NCI-H1436 treated with DMSO at 0.1 percent for 48 hours (cell line): ENCODE measurements at places on chromosomes 1 and 21.

DNA sequence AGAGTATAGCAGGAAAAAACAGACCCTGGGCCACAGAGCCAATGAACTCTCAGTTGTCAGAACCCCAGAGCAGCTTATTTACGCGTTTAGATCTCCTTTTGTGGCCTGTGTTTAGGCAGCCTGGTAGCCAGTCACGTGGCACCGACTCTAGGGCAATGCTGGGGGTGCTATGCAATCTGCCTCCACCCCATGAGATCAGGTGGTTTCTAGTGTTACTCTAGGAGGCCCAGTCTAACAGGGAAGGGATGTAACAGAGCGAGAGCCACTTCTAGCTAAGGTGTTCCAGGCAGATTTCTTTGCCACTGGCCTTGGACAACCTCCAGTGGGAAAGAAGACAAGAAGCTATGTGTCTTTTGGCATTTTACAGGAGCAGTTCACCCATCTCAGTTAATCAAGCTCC lies 12.0 kb upstream of the A3GALT2 start:
- no peak for DNase-seq

- no peak for DNase-seq
Observed at GRCh38 chr1:115467196-115467595, 129.1 kb upstream of the NGF start.

- peak; percentile 88 for DNase-seq
Observed at GRCh38 chr1:219523411-219523810, 89.5 kb downstream of the ZC3H11B start.

DNA sequence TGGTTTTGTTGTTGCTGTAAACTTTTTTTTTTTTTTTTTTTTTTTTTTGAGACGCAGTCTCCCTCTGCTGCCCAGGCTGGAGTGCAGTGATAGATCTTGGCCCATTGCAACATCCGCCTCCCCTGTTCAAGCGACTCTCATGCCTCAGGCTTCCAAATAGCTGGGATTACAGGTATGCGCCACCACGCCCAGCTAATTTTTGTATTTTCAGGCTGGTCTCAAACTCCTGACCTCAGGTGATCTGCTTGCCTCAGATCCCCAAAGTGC lies 78.9 kb upstream of the SLC45A1 start:
- no peak for DNase-seq

DNA sequence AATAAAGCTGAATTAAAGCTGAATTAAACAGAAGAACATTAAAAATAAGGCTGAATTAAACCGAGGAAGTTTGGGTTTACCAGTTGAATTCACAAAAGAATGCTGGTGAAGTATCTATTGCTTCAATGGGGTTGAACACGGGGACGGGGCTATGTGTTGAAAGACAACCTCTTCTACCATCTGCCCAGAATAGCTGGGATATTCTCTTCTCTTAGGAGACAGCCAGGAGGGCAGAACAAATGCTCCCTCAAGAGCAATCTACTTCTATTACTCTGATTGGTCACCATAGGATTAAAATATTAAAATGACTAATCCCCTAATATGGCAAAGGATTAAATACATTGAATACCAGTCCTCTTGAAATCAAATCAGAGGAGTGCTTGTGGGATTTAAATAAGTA lies 68.4 kb downstream of the LPGAT1 start:
- DNase-seq, result no peak

DNA sequence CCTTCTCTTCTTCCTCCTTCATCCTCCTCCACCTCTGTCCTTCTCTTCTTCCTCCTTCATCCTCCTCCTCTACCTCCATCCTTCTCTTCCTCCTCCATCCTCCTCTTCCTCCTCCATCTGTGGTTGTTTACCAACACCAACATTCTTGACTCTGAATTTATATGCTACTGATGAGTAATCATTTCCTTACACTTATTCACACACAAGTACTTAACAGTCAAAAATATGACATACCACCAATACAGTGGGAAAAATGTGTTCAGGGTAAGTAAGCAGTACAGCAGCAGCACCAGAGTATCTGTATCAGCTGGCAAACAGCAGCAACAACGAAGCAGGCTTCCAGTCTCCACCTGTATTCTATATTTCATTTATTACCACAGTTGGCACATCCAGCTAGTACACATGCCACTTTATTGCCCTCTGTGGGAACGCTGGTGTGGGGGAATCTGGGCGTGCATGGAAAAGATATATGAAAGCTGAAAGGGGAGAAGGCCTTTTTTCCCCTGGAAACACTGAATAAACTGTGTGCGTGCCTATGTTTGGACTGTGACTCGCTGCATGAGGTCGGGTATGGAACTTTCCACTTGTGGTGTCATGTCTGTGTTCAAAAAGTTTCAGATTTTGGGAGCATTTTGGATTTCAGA lies 16.0 kb downstream of the ADSS2 start:
- no peak for DNase-seq

DNA sequence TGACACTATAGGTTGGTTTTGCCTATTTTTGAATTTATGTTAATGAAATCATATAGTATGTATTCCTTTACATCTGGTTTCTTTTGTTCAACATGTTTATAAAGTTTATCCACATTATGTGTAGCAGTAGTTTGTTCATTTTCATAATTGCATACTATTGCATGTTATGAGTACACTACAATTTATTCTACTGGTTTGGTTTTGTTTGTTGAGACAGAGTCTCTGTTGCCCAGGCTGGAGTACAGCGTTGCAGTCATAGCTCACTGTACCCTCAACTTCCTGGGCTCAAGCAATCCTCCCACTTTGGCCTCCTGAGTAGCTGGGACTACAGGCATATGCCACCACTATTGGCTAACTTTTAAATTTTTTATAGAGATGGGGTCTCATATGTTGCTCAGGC lies 21.0 kb downstream of the RAD54L start:
- DNase-seq, result no peak

GRCh38 chr1:206809504-206810084 lies 37.3 kb upstream of the IL10 start:
- no peak for DNase-seq

- DNase-seq, result no peak
Observed at GRCh38 chr1:99963041-99963795, 6.6 kb upstream of the SLC35A3 start.

- no peak for DNase-seq
Observed at GRCh38 chr1:55746710-55747109, 531.5 kb upstream of the USP24 start.

DNA sequence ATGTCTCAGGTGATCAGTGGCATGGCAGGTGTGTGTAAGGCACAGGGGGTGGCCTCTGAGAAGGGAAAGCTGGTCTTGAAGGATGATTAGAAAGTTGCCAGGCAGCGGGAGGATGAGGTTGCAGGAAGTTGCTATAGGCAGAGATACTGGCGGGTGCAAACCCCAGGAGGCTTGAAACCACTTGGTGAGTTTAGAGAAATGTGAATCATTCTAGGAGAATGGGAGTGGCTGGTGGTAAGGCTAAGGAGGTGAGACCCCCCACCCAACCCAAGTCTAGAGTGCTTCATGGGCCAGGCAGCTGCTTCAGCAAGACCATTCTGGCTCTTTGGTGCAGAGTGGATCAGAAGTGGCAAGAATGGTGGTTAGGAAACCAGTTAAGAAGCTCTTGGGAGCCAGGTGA lies 9.0 kb downstream of the SH2D2A start:
- no peak for DNase-seq

- DNase-seq, result no peak
Observed at GRCh38 chr1:15858672-15859372, 11.3 kb downstream of the SPEN start.

DNA sequence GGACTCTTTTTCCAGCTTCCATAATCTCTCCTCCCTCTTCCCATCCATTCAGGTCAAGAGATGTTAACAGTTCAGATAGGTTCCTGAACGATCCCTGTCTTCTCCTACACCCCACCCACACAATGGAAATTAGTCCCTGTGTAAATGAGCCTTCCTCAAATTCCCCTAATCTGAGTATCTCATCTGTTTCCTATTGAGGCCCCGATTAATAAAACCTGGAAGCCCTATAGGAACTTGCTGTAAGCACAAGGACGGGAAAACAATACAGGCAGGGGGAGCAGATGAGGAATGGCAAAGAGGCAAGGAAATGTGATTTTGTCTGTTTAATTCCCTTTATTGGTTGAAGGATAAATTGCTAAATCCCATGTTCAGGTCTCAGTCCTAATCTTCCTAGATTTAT lies 7.1 kb upstream of the GPX7 start:
- DNase-seq, result no peak

DNA sequence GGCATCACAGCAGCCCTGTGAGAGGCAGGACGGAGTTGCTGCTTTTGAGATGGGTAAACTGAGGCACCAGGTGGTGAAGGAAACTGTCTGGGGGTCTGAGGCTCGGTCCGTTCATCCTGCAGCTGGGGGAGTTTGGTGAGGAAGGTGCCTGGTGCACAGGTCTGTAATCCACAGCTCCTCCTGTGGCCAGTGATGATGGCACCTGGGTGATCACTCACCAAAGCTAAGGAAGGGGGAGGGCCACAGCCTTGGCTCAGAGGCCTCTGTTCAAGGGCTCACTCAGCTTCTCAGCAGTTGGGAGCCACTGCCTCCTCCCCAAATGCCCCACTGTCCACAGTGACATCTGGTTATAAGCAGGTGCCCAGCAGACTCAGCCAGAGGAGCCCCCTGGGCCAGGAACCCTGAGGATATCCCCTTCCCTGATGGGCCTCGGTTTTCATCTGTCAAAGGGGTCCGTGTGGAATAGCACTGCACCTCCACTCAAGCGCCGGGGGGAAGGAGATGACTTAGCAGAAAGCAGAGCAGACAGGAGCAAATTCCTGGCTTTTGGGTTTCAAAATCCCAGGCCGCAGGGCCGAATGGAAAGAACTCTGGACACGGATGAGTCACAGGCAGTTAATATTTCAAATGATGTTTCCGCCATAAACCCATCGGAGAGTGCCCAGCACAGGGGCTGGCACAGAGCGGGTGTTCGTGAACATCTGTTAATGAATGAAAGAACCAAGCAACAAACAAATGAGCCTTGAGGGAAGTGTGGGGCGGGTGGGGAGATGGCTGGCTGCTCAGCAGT lies 82.8 kb downstream of the DMRTB1 start:
- DNase-seq, result no peak

DNA sequence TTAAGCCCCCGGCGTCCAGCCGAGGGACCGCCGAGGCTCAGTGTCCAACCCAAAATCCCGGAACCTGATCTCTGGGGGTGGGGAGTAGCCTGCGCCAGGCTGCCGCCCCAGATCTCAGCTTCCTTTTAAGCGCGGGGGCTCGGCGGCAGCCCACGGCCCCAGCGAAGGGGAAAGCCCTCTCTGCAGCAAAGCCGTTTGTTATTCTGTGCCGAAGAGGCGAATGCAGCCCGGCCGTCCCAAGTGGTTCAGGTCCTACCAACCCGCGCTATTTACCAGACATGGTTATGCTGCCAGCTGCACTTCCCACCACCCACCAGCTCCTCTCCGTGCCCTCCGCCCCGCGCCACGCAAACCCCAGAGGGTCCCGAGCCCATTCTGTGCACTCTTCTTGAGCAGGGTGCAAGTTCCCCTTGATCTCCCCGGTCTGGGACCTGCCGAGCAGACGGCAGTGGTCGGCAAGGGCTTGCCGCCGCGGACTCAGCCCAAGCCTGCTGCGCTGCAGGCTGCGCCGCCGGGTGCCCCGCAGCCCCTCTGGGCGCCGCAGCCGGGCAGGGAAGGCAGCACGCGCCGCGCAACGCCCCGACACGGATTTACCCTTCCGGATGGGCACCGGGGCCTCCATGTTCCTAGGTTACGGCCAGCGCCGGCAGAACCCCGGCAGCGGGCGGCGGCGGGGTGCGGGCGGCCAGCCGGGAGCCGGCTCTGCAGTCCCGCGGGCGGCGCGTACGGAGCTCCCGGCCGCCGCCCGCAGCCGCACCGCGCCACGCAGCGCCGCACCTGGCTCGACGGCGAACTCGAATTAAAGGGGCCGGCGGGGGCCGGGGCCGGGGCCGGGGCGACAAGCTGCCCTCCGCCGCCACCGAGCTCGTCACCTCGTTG lies 738 bp upstream of the KCNA2 start:
- no peak for DNase-seq

DNA sequence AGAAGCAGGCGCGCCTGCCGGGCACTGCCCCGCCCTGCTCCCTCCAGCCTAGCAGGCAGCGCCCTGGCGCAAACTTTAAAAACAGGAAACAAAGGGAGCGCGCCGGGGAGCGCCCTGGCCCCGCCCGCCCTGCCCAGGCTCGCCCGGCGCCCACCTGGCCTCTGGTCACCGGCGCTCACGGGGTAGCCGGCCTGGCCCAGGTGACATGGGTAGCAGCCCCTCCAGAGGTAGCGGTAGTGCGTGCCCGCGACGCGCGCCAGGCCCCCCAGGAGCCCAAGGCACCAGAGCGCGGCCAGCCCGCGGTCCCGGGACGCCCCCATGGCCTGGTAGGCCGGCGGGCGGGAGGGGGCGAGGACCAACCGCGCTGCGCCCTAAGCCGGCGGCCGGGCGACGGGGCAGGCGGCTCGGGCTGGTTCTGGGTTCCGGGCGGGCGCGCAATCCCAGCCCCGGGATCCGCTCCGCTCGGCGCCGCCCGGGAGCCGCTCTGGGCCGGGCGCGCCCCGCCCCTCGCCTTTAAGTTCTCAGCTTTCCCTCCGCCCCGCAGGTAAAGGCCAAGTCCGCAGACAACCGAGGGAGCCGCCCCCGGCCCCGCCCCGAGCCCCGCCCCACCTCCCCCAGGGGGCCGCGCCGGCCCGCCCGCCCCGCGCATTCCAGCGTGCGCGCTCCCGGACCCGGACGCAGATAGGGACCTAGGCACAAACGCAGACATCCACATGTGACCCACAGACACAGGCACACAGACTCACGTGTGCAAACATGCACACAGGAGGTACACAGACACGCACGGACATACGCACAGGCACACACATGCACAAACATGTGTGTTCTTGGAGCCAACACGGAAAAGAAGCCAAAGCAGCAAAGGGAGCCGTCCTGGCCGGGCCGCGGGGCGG lies 76.7 kb downstream of the ARHGEF16 start:
- no peak for DNase-seq

GRCh38 chr1:14507262-14507661 lies 91.2 kb upstream of the KAZN start:
- no peak for DNase-seq

DNA sequence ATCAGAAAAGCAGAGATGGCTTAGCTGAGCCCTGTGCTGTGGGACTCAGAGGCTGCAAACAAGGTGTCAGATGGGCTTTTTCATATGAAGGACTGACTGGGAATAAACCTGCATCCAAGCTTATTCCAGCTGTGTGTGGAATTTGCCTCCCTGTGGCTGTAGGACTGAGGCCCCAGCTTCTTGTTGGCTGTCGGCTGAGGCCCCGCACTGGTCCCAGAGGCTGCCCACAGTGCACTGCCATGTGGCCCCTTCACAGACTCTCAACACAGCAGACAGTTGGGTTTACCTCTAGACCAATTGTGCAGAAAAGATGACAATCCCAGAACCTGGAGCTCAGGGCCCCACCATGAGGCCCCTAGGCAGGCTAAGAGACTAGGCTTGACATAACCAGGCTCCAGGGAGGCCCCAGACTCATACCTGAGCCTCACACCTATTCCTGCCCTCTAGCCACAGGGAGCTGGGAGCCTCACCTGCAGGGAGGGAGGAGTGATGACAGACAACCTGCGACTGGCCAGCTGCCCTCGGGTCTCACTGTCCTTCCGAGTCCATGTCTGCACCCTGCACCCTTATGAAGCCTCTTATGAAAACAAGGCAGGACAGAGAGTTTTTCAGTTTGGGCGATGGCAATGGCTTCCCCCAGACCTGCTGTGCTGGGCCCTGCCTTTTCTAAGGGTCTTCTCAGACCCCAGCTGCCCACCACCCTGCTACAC lies 615.5 kb downstream of the NPHP4 start:
- DNase-seq, result no peak

GRCh38 chr1:32199043-32199716 lies 1.2 kb upstream of the CCDC28B start:
- DNase-seq, result no peak

- no peak for DNase-seq
Observed at GRCh38 chr1:156082309-156083091, at the start of gene MEX3A. MEX3A (minus strand) TSS chr1:156082465; CDS start chr1:156081998, 467 bp downstream.
